ENCODE measurements at places on chromosomes 5 and 9. TPM values are rescaled to one million over a fixed set of nuclear protein-coding genes. Genes with fewer than 3 reads are reported as not detected.

DNA sequence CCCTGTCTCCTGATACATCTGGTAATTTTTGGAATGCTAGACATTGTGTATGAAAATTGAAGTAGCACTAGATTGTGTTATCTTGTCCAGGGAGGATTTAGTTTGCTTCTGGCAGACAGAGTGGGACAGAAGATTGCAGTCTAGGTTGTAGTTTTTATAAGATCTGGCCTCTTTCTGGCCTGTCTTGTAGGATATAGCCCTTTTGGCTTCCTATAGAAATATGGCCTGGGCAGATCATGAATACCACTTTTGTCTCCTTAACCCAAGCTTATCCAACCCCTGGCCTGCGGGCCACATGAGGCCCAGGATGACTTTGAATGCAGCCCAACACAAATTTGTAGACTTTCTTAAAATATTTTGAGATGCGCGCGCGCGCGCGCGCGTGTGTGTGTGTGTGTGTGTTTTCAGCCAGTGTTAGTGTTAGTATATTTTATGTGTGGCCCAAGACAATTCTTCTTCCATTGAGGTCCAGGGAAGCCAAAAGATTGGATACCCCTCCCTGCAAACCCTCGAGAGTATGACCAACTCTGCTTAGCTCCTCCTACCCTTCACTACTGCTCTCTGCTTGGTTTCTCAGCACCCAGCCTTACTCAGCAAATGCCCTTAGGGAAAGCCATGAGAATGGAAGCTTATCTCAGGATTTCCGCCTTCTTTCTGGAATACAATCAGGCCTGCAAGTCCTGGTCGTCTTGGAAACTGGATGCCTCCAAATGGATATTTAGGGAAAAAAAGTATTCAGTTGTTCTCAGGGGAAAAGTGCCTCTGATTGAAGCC is 26.5 kb downstream of the ANKRD33B start:
- peaks cover 10% of the 10 kb centered on the region for H3K36me3 ChIP-seq
- H3K27ac ChIP-seq: no peak overlapping the region
- DNase-seq: no peak
- H3K4me1 ChIP-seq: peaks cover 60% of the 10 kb centered on the region

- no peak overlapping the region for H3K27ac ChIP-seq
- no peaks in the 10 kb centered on the region for H3K36me3 ChIP-seq
- H3K27me3 ChIP-seq: peaks cover 5% of the 10 kb centered on the region
- no peak for DNase-seq
Observed at GRCh38 chr5:83441747-83442146, 29.8 kb upstream of the VCAN start.

GRCh38 chr5:108303611-108304010 is 78.3 kb downstream of the FBXL17 start:
- no peaks in the 10 kb centered on the region for H3K4me1 ChIP-seq
- H3K4me3 ChIP-seq: no peak overlapping the region
- H3K36me3 ChIP-seq: no peaks in the 10 kb centered on the region
- no peak for DNase-seq
- H3K27me3 ChIP-seq: no peaks in the 10 kb centered on the region

IL7R gene
- 50.8 TPM for total RNA-seq

- no peaks in the 10 kb centered on the region for H3K27me3 ChIP-seq
- H3K4me3 ChIP-seq: no peak overlapping the region
- no peak overlapping the region for H3K27ac ChIP-seq
- H3K4me1 ChIP-seq: no peaks in the 10 kb centered on the region
Observed at GRCh38 chr5:152288917-152289595, 116.0 kb downstream of the NMUR2 start.

TAS2R1 gene
- total RNA-seq: not detected

- no peaks in the 10 kb centered on the region for H3K36me3 ChIP-seq
- DNase-seq: no peak
- no peak overlapping the region for H3K4me3 ChIP-seq
- H3K4me1 ChIP-seq: no peaks in the 10 kb centered on the region
- H3K27ac ChIP-seq: no peak overlapping the region
- peaks cover 10% of the 10 kb centered on the region for H3K27me3 ChIP-seq
Observed at GRCh38 chr5:178996156-178996555, 1.0 kb upstream of the GRM6 start.

- H3K36me3 ChIP-seq: no peaks in the 10 kb centered on the region
- DNase-seq: no peak
- peaks cover 12% of the 10 kb centered on the region for H3K4me1 ChIP-seq
- no peak overlapping the region for H3K27ac ChIP-seq
- H3K27me3 ChIP-seq: no peaks in the 10 kb centered on the region
Observed at GRCh38 chr5:146766013-146766412, 112.5 kb downstream of the PPP2R2B start.

TMEM215 gene
- not detected for total RNA-seq

- no peak overlapping the region for H3K4me3 ChIP-seq
- DNase-seq: no peak
- H3K36me3 ChIP-seq: no peaks in the 10 kb centered on the region
Observed at GRCh38 chr5:178296066-178296465, 63.5 kb upstream of the PHYKPL start.

DNA sequence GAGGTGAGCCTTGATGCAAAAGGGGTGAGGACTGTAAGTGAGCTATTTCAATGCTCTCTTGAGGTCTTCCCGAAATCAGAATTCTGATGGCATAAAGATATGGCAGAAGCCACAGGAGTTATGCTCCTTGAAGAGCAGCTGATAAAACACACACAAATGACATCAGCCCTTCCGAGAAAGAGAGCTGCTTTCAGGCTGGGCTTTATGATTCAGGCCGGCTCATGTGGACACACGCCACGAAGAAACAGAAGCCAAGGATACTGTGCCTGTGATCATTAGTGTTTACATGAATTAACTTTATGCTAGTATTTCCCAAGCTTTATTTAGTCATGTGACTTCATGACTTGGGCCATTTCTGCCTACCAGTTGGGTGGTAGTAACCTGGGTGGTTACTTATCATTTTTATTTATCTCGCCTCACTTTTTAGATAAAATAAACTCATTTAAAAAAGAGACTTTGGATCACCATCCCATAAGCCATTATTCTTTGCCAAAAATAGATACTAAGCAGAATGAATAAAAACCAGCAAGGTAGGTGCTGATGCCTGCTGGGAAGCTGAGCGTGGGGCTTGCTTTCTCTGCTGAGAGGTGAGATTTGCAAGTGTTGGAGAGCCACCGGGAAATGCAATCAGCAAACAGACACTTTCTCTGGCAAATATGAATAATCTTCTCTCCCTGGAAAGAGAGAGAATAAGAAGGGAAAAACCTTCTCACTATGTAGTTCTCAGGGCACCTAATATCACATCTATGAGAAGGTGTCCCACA is 73.0 kb upstream of the SLC25A51 start:
- H3K4me1 ChIP-seq: no peaks in the 10 kb centered on the region
- DNase-seq: no peak
- no peak overlapping the region for H3K27ac ChIP-seq
- H3K27me3 ChIP-seq: no peaks in the 10 kb centered on the region

- no peak for DNase-seq
- no peak overlapping the region for H3K4me3 ChIP-seq
- no peaks in the 10 kb centered on the region for H3K27me3 ChIP-seq
Observed at GRCh38 chr5:172051643-172052339, 45.4 kb upstream of the FBXW11 start.

- no peaks in the 10 kb centered on the region for H3K36me3 ChIP-seq
- peak overlapping the region; percentile 87 for H3K4me3 ChIP-seq
- no peak for DNase-seq
- H3K27ac ChIP-seq: peak overlapping the region; percentile 76
- peaks cover 54% of the 10 kb centered on the region for H3K4me1 ChIP-seq
- H3K27me3 ChIP-seq: peaks cover 37% of the 10 kb centered on the region
Observed at GRCh38 chr9:124257070-124257843, 492 bp upstream of the NEK6 start.

GRCh38 chr9:17217272-17217671 is 82.4 kb downstream of the CNTLN start:
- no peaks in the 10 kb centered on the region for H3K36me3 ChIP-seq
- DNase-seq: no peak
- no peak overlapping the region for H3K27ac ChIP-seq
- no peaks in the 10 kb centered on the region for H3K27me3 ChIP-seq
- H3K4me1 ChIP-seq: no peaks in the 10 kb centered on the region
- H3K4me3 ChIP-seq: no peak overlapping the region

GRCh38 chr5:18068826-18069225 is 434.6 kb downstream of the TAF11L14 start:
- no peak overlapping the region for H3K27ac ChIP-seq
- no peak overlapping the region for H3K4me3 ChIP-seq
- DNase-seq: no peak
- no peaks in the 10 kb centered on the region for H3K4me1 ChIP-seq
- H3K27me3 ChIP-seq: no peaks in the 10 kb centered on the region

Measured in activated T-helper 1 cell treated with anti-CD3 and anti-CD28 coated beads, Interleukin-12 subunit alpha, Interleukin-12 subunit beta, Interleukin-2, Interleukin-4 antibody, amounts not matched to agents 30 ng/mL and 10 ng/mL and 1 ng/mL, durations not matched to agents 14 hours and 24 hours and 36 hours (primary cell).